ENCODE measurements at places on chromosomes 11 and 22.

DNA sequence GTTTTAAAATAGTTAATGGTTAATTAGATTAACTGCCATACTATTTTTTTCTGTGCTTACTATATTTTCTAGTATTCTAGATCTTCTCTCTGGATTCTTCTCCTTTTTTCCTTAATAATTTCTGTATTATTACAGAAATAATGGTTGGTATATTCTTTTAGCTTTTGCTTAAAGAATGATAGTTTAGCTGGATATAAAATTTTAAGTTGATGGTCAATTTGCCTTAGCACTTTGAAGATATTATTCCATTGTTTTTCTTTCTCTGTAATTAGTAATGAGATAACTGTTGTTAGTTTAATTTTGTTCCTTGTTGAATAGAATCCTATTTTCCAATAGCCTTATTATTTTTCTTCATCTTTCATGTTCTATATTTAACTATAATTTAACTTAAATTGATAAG lies 99.9 kb upstream of the NCAM1 start:
- DNase-seq: no peak

DNA sequence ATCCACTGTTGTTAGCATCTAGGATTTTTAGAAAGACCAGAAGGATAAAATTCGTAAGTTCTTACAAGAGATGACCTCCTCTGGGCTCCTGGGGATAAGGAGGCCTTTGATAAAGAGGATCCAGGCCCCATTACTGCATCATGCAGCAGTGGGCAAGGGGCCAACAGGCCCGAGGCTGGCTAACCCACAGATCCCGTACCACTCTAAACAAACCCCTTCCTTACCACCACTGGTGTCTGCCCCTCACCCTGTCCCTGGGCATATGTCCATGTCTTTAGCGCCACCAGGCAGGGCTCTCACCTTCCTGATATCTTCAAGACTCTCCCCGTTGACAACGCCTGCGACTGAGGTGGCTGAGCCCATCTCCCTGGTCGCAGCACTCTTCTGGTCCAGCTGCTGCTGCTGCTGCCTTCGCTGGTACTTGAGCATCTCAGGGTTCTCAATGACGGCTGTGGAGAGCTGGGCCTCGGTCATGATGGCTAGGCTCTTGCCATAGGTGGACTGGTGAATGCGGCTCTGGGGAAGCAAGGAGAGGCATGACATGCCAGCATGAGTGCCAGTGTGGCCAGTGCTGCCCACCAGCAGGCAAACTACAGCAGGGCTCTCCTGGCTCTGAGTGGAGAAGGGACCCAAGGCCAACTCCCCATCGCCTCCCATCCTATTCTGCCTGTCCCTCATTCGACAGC lies 46.2 kb downstream of the HIRA start:
- DNase-seq: no peak

DNA sequence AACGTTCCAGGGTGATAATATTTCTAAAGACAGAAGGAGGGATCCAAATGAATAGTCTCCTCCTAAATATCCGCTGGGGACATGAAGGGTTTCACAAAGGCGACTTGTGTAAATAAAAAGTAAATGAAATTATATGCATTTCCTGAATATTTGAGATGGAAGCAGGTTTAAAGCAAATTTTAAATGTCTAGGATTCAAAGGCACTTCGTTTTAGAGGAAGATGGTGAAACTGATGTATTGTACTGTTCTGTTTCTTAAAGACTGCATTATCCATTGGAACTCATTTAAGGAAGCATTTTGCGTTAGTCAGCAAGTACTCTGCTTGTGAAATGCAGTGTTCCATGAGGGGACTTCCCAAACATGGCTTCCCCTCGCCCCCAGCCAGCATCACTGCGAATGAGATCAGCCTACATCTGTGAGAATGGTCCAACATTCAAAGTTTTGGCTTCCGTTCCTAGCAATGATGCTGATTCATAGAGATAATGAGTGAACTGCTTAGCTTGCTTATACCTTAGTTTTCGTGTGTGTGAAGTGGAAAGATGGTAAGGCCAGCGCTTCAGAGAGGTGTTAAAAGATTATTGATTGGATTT lies 1.5 kb downstream of the RAB39A start:
- no peak for DNase-seq

- no peak for DNase-seq
Observed at GRCh38 chr22:48366056-48366455, 1461.6 kb downstream of the BRD1 start.

GRCh38 chr22:30225220-30225927 lies 21.2 kb downstream of the LIF start:
- no peak for DNase-seq

GRCh38 chr11:63478896-63479295 lies 12.1 kb downstream of the PLAAT5 start:
- DNase-seq: no peak
